ENCODE measurements at places on chromosomes 3 and 15. TPM values are rescaled to one million over a fixed set of nuclear protein-coding genes. Genes with fewer than 3 reads are reported as not detected.
A peak's percentile ranks its signal among the peaks of the same experiment; 100 is the strongest.

STX19 gene
- total RNA-seq = 4.7 TPM

TLR9 gene
- 1.4 TPM for total RNA-seq

CFAP100 gene
- total RNA-seq = 0.40 TPM

PPM1L gene
- 79.5 TPM for total RNA-seq

TRIM69 gene
- total RNA-seq = 29.8 TPM

CXCR6 gene
- total RNA-seq = 11.9 TPM

UNC45A gene
- total RNA-seq = 117 TPM

DNA sequence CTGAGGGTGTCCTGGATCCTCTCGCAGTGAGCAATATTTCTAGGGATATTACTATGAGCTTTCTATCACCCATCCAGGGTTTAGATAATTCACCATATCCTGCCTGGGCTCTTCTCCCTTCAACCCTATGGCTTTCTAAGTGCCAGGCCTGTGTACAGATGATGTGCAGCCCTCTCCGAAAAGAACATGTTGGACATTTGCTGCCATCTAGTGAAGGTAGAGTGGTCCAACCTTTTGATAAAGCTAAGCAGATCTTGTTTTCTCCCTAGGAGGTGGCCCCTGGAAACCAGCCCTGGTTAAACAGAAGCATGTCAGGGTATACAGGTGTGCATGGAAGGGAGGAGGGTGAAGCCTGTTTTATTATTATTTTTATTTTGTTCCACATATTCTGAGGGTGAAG, 27.9 kb upstream of the SCN10A start:
- DNase-seq = no peak

- DNase-seq = no peak
Measured at GRCh38 chr3:70281663-70282062, 30.8 kb downstream of the MDFIC2 start.

DNA sequence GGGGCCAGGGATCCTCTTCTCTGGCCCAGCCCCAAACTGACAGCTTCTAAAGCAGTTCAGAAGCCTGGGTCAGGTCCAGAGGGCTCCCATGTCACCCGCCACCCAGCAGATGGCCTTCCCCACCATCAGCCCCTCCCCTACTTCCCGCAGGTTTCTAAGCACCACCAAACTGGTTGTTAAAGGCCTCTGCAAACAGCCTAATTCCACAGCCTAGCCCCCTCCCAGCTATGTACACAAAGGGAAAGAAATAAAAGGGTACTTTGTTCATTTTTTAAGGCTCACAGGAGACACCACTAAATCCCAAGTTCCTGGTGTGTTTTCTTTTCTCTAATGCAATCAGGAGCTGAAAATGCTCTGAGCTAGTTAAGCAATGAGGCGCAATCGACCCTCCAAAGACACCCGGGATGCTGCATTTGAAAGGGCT, 30.6 kb downstream of the PLCH1 start:
- DNase-seq = no peak

- no peak for DNase-seq
Measured at GRCh38 chr15:66234798-66235197, 18.8 kb downstream of the MEGF11 start.

DNA sequence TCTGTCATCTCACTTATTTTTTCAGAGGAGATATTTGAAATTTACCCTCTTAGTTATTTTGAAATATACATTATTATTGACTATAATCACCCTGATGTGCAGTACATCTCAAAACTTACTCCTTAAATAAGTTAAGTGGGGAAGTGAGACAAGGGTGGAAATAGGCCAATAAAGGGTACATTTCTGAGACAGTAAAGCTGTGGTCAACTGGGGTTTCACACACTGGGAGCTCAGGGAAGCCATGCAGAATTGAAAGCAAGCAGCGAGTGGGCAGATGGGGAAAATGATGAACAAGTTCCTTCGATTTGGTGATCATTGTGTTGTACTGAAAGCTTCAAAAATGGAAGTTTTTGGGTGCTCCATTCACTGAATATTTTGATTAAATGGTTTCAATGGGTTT, 21.6 kb upstream of the MOBP start:
- no peak for DNase-seq

DNA sequence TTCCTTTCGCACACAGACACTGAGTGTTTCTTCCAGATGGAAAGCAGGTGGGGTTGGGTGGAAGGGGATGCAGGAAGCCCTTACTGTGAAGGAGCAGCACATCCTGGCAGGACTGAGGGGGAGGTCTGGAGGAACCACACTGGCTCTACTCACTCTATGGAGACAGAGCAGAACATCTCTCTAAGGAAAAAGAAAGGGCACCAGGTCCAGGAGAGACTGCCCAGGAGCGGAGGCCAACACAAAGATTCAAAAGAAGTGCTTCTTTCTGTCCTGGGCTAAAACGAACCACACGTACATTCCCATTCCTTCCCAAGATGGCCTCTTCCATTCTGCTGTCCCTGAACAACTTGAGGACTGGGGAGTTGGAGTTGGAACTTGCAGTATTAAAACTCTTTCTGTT, 13.8 kb upstream of the VIPR1 start:
- DNase-seq = peak; percentile 5
